Heart left ventricle (tissue), 16 donors: ENCODE measurements at places on chromosomes 16 and 17. TPM values are rescaled to one million over a fixed set of nuclear protein-coding genes. Genes with fewer than 3 reads are reported as not detected.

GRCh38 chr17:54982399-54982798 lies 13.8 kb downstream of the STXBP4 start:
- no peak for DNase-seq

- DNase-seq, result no peak
Measured at GRCh38 chr17:7393613-7394451, 493 bp downstream of the PLSCR3 start.

The KLHL10 gene
- total RNA-seq, result not detected

GRCh38 chr16:6573577-6573976 lies 759.1 kb upstream of the RBFOX1 start:
- no peak for DNase-seq

DNA sequence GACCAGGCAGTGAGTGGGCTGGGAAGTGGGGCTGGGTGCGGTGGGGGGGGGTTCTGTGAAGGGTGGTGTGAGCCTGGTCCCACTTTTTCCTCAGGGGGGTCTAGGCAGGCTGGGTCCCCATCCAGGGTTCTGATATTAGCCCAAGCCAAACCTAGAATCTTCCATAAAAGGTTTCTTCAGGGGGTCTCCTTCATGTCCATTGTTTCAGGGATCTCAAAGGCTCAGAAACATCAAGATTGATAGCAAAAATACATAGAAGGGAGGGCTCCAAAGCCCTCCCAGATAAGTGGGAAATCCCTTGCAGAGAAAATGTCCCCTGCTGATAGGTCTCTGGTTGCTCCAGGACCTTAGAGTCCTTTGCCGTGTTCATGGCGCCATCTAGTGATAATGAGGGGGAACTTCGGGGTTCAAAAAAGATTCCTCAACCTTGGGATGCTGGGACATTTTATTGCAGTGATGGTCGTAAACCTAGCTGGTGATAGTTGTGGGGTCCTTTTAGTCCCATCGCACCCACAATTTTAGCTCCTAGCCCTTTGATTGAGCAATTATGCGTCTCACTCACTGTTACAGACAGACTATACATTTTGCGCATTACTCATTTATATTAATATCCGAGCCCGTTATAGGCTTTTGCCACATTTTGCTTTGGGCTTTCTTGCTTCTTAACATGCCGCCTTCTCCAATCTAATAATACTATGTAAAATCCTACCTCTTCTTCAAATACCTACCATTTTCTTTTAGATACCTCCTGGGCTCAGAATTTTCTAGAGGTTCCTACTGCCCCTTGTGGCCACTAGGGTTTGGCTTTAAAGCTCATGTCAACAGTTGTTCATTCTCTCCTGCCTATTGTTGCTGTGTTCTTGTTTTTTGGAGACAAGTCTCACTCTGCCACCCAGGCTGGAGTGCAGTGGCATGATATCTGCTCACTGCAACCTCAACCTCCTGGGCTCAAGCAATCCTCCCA lies 35.1 kb downstream of the IGF2BP1 start:
- DNase-seq, result no peak

- DNase-seq, result no peak
Measured at GRCh38 chr17:18229771-18230170, 4.3 kb downstream of the LLGL1 start.
